CD4-positive, alpha-beta T cell (primary cell): ENCODE measurements at places on chromosomes 2 and 18. TPM values are rescaled to one million over a fixed set of nuclear protein-coding genes. Genes with fewer than 3 reads are reported as not detected.

TDRD15 gene
- not detected for total RNA-seq

AKAIN1 gene
- total RNA-seq = not detected

AMER3 gene
- not detected for total RNA-seq

LIMS3 gene
- 0.42 TPM for total RNA-seq

ACTG2 gene
- not detected for total RNA-seq

ZSWIM2 gene
- total RNA-seq = not detected

DNER gene
- total RNA-seq = not detected

FHOD3 gene
- not detected for total RNA-seq

CASP10 gene
- total RNA-seq = 12.6 TPM

DNA sequence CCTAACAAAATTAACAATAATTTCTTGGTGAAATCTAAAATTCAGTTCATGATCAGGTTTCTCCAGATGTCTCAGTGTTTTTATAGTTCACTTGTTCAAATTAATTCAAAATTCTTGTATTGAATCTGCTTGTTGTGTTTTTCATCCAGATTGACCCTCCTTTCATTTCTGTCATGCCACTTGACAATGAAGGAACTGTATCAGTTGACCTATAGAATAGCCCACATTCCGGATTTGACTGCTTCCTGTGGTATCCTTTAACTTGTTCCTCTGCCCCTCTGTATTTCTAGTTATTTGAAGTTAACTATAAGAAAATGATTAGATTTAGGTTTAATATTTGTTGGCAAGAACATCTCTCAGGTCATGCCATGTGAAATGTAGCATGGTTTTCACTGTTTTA is 53.3 kb downstream of the TWSG1 start:
- DNase-seq = no peak

GRCh38 chr2:219455581-219455980 is 20.9 kb downstream of the SPEG start:
- DNase-seq = no peak

DNA sequence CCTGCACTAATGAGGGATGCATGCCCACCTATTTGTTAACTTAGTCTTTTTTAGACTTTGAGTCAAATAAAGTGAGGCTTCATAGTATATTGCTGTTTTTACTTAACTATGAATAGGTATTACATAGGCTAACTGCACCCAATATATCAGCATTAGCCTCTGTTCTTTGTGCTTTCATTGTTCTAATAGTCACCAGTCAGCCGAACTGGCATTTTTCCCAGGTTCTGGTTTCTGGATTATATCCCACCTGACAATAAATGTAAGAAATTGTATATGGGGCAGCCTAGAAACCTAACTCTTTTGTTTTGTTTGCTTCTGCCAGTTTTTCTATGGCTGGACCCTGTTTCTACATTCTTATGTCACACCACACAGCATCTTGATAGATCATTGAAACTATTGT is 1672.4 kb upstream of the LRRTM1 start:
- DNase-seq = no peak

- no peak for DNase-seq
These were observed 3.0 kb downstream of the EXOC6B start for GRCh38 chr2:72822794-72823193.

DNA sequence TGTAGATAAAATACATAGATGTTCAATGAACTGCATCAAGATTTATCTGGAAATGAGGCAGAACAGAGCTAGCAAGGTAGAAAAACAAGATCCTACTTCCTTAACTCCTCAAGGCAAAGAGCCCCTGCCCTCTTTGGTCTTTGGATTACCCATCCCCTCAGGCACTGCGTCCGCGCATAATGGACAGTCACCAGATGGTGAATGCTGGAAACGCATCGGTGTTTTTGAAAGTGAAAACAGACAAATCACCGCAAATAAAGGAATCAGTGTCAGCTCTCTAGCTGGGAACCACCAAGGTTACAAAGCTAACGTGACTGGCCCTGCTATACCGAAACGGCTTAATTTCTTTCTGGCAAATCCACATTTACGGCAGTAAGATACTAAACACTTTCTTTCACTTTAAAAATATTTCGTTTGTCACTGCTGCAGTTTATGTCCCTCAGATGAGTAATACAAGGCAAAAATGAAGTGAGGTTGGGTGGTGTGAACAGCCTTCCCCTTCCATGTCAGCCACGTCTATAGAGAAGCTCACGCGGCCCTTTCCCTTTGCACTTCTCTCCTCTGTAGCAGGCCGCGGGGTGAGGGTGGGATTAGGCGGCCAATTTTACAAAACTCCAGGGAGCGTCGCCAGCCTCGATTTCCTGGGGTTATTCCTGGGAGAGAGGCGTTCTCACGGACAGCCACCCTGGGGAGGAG is 627 bp upstream of the GALR1 start:
- no peak for DNase-seq

GRCh38 chr2:13014783-13015182 is 298.0 kb downstream of the TRIB2 start:
- no peak for DNase-seq

DNA sequence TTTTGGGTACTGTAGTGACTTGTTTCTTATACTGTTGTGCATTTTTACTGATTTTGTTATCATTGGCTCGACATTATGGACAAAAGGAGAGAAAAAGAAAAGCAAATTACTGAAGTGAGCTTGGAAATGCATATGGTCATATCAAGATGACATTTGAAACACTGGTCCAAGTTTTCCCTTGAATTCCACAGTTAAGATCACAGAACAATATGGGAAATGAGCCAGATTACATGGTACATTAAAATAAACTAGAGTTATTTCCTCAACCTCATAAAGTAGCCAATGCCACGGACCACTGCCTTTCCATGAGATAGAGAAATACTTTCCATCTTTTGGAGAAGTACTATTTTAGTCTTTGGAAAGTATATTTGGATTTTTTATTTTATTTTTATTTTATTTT is 62.0 kb upstream of the SGPP2 start:
- DNase-seq = no peak

- no peak for DNase-seq
These were observed 710.0 kb downstream of the LRRTM4 start for GRCh38 chr2:76812156-76812555.

DNA sequence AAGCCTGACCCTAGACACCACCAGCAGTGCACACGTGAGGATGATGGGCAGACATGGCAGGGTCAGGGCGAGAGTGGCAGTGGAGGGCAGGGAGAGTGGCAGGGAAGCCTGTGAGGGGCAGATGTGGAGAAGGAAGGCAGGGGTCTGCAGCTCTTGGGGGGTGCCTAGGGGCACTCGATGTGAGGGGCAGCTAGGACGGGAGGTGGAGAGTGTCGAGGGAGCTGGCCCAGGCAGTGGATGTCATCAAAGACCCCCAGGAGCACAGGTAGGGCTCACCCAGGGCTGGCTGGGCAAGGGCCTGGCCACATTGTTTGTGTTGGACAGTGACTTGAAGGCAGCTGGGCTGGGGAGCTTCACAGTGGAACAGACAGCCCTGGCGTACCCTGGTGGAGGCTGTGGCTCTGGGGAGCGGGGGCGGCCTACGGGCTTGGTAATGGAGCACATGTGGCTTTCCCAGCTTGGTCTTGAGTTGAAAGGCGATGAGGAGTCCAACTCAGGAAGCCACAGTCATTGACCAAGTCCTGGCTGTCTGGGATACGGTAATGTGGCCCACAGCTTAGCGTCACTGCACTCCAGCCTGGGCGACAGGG is 87.1 kb downstream of the RTP5 start:
- DNase-seq = no peak

DNA sequence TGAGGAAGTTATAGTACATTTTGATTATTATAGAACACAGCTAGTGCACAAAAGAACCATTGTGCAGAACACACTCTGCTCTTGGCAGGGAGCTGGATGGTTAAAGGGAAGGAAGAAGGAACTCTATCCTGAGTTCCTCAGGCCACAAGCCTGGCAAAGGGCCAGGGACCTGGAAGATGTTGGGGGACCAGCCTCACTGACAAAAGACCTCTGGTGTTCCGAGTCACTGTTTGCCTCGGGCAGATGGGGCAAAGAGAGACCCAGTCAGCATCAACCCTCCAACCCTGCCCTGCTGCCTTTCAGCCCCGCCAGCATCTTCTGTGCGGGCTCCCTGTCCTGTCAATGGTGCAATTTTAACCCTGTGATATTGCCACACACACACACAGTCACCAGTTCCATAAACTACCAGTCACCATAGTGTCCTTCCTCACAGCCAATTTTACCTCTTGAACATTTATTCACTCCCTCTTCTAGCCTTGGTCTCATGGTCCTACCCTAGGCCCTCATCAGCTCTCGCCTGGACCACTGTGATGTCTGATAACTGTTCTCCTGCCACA is 21.9 kb downstream of the NEMP2 start:
- DNase-seq = no peak

- DNase-seq = no peak
These were observed 33.0 kb upstream of the ACAA2 start for GRCh38 chr18:49846361-49846662.
